Caki2 (cell line): ENCODE measurements at places on chromosomes 6 and 20. TPM values are rescaled to one million over a fixed set of nuclear protein-coding genes. Genes with fewer than 3 reads are reported as not detected.
A peak's percentile ranks its signal among the peaks of the same experiment; 100 is the strongest.

DNA sequence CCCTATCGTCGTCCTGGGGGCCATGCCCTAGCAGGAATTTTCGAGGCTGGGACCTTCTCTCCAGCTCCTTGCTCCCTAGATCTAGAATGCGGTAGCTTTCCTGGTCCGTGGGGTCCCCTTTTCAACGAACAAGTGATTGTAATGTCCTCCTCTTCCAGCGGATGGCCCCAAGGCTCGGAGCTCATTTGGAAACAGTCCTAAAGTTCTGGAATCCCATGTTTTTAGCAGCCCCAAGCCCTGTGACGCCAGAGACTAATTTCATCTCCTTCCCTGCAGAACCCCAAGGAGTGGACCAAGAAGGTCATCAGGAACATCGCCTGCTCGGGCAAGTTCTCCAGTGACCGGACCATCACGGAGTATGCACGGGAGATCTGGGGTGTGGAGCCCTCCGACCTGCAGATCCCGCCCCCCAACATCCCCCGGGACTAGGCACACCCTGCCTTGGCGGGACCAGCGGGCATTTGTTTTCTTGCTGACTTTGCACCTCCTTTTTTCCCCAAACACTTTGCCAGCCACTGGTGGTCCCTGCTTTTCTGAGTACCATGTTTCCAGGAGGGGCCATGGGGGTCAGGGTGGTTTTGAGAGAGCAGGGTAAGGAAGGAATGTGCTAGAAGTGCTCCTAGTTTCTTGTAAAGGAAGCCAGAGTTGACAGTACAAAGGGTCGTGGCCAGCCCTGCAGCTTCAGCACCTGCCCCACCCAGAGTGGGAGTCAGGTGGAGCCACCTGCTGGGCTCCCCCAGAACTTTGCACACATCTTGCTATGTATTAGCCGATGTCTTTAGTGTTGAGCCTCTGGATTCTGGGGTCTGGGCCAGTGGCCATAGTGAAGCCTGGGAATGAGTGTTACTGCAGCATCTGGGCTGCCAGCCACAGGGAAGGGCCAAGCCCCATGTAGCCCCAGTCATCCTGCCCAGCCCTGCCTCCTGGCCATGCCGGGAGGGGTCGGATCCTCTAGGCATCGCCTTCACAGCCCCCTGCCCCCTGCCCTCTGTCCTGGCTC lies 48.5 kb downstream of the PYGB start:
- no peak for DNase-seq

GRCh38 chr20:37615340-37616109 lies 78.3 kb upstream of the CTNNBL1 start:
- DNase-seq, result peak; percentile 23

DNA sequence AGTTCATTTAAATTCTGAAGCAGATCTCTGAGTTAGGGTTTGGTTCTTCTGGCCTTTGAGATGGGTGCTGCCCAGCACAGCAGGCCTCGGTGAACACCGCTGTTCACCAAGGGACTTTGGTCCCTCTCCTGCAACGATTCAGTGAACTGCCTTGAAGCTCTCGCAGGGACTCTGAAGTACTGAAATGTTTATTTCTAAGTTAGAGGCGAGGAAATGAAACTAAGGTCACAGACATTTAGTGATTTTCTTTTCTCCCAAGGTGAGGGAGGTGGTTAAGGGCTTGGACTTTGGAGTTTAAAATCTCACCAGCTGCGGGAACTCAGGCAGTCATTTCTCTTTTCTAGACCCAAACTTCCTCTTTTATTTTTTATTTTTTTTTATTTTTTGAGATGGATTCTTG lies 26.2 kb downstream of the E2F3 start:
- no peak for DNase-seq

DNA sequence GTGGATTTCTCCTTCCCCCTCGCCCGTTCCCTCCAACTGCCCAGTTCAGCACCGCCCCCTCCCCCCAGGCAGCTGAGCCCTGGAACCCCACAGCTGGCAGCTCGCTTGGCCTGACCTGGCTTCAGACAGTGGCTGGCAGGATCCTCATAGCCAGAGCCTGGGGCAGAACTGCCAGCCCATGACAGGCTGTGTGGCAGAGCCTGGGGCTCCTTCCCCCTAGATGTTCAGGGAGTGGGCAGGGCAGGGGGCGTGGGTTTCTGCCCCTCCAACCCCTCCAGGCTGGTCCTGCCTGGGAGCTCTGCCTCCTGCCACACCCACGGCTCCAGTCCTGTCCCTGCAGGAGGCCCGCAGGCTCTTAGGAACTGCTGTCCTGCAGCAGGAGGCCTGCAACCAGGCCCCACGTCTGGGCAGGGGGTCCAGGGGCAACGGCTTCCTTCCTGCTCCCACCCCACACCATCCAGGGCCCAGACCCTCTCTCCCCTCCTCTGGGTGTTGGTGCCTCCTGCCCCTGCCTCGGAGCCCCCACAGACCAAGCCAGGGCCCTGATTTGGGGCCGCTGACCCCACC lies 9.6 kb upstream of the KCNQ2 start:
- DNase-seq, result peak; percentile 43

DNA sequence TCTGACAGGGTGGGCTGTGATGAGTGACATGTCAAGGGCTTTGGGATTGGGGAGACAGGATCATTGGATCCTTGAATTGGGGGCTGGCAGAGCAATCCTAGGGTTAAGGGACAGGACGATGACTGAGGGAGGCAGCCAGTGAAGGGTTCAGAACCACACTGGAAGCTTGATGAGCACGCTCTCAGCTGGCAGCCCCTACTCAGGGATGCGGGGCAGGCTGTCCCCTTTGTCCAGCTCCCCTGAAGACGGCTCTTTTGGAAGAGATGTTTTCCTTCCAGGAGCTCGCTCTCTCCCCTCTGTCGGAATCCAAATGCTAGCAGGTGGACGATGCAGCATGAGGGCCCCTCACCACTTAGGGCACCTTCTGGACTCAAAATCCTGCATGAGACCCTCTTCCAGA lies 8.4 kb downstream of the TGM3 start:
- DNase-seq, result no peak

GRCh38 chr6:137989664-137990063 lies 117.6 kb downstream of the PERP start:
- no peak for DNase-seq

DNA sequence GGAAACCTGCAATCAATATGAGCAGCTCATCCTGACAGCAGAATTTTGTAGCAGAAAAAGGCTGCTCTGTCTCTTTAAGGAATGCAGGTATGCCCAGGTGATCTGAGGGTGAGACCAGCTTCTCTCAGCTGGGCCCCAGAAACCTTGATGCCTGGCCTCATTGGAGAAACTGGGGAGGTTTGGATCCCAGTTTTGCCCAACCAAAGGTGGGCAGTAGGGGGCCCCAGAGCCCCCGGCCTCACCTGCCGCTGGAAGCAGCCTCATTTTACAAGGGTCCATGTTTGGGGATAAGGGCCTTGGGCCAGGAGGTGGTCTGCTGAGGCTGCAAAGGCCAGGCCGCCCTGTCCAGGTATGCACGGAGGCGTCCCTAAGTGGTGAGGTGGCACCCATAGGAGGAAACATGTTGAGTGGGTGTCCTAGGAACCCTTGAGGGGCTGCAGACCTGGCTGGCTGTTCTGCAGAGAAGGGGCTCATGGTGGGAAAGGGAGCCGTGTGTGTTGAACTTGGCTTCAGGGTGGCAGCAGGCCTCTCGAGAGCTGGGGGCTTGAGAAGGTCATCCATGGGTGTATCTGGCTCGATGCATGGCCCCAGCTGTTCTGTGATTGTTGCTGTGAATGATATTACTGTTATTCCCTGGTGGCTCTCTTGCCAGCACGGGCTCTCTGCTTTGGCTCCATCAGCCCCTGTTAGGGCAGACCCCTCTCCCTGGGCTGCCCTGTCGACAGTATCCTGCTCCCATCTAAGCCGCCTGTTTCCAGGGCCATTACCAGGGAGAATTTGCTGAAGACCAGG lies 208.4 kb downstream of the CDH4 start:
- no peak for DNase-seq

- DNase-seq, result no peak
Measured at GRCh38 chr20:20292472-20292871, 75.4 kb upstream of the INSM1 start.

- DNase-seq, result no peak
Measured at GRCh38 chr6:92545861-92546260, 873.5 kb downstream of the EPHA7 start.

DNA sequence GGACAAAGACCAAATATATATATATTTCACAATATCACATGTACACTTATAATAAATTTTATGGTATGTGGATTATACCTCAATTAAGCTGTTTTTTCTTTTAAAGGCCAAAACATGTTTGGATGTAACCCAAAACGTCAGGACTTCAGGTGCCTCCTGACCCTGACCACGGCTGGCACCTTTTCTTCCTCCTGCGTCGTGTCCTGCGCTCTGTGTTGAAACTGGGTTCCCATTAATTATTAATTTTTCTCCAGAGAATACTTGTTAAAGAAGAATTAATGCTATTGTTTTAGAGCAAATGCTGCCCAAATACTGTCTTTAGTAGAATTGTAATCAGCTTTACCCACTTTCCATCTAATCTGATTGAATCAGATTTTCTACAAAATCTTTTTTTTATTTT lies 46.7 kb upstream of the VSX1 start:
- DNase-seq, result no peak

- no peak for DNase-seq
Measured at GRCh38 chr6:150307520-150307919, 61.3 kb upstream of the IYD start.

- DNase-seq, result no peak
Measured at GRCh38 chr6:89679215-89680120, 40.9 kb upstream of the LYRM2 start.

DNA sequence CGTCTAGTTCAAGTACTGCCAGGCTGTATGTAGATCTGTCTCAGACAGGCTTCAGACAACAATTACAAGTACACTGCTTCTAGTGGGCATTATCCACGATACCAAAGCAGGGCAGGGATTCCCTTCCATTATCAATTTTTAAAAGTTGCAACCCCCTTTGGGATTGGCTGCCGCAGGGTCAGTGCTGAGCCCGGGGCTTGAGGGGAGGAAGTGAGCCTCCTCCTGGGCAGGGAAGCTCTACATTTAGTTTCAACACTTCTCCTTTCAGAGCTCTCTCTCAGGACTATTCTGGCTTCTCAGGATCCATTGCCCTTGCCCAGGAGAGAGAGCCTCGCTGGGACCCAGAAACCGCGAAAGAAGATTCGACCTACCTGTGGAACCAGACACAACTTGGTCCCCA lies 1.5 kb downstream of the HTR1B start:
- DNase-seq, result no peak

GRCh38 chr6:30942338-30943060 lies 1.7 kb downstream of the MUCL3 start:
- DNase-seq, result peak; percentile 84

- no peak for DNase-seq
Measured at GRCh38 chr6:90399970-90400369, 103.3 kb upstream of the BACH2 start.

DNA sequence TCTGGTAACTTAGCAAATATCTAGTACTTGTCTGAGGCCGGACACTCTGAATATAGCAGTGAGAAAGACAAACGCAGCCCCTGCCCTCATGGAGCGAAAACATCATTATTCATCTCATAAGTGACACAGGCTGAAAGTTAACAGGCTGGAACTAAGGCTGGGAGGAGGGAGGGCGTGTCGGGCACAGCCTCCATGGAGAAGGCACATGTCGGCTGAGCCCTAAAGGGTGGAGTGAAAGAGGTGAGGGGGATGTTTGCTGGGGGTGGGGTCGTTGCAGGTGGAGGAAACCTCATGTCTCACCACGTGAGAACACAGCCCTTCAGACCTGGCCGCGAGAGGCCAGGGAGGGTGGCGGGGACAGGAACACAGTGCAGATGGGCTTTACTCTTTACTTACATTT lies 108.8 kb upstream of the FOXC1 start:
- DNase-seq, result no peak

DNA sequence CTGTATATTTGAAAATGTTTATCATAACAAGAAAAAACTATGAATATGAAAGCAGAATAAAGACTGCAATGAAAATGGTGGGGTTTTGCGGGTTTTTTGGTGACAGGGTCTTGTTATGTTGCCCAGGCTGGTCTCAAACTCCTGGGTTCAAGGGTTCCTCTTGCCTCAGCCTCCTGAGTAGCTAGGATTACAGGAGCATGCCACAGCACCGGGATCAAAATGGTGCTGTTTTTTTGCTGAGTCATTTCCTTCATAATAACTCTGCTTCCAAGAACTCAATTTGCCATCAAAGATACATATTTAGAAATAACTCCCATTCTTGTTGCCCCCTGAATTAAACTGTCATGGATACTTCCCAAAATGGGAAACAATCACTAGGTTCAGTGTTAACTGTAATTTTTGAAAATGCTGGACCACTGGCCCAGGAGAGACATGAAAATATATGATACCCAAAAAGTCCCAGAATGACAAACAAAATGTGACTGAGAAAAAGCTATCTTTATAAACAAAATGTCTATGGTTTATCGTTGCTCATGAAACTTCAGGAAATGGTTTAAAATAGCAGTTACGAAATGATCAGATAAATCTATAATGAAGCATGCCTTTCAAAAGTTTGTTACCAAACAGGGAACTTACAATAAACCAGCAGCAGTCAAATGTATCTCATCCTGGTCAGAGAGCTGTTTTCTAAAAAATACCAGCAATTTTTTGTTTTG lies 32.2 kb downstream of the ILRUN start:
- DNase-seq, result no peak

- no peak for DNase-seq
Measured at GRCh38 chr20:40438161-40438830, 250.7 kb downstream of the MAFB start.

GRCh38 chr20:31945319-31945718 lies 6.5 kb downstream of the PDRG1 start:
- DNase-seq, result no peak

DNA sequence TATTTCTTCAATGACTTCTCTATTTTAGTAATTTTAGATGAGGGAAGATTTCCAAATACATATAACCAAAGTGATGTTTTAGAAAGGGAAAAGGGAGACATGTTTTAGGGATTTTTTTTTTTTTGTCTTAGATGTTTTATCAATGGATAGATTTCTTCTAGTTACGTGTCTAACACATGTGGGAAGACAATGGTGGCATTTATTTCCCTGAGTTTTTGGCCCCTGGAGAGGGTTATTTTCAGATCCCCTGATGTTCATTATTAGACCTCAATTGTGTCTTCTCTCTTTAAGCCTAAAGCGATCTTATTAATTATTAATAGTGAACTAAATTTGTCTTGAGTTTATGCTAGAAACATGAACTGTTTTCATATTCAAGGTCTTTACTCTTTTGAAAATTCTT lies 30.3 kb downstream of the TRMT11 start:
- no peak for DNase-seq

DNA sequence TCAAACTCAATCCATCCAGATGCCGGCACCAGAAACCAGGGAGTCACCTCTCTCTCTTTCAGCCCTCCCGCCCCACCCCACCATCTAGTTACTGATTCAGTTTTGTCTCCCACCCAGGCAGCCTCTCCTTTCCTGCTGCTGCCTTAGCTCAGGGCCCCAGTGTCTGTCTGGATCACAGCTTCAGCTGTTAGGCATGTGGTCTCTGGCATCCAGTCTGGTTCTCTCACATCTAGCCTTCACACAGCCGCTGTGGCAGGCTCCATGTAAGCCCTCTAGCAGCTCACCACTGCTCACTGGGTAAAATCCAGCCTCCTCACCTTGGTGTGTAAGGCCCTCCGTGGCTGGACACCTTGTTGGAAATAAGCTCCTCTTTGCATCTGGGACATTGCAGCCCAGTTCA lies 21.3 kb downstream of the AARS2 start:
- no peak for DNase-seq

- DNase-seq, result no peak
Measured at GRCh38 chr6:156883497-156884252, 106.5 kb downstream of the ARID1B start.

C6orf52 gene
- 1.7 TPM in 1 of 2 replicates, not detected in the other for total RNA-seq

SLC26A8 gene
- not detected in 2 replicates for total RNA-seq

PPP1R16B gene
- total RNA-seq, result 0.07 and 0.78 TPM in 2 replicates

CD40 gene
- total RNA-seq, result 24.1 and 29.9 TPM in 2 replicates

GINM1 gene
- 56.2 and 71.1 TPM in 2 replicates for total RNA-seq

HEY2 gene
- 3.2 TPM in 2 replicates for total RNA-seq

SLA2 gene
- 0.27 TPM in 1 of 2 replicates, not detected in the other for total RNA-seq

FOXF2 gene
- total RNA-seq, result 6.8 and 14.1 TPM in 2 replicates

ENPP4 gene
- 2.3 TPM in 2 replicates for total RNA-seq
